ENCODE measurements at places on chromosomes 11 and 22.

GRCh38 chr11:21461701-21462100 lies 731.2 kb upstream of the ANO5 start:
- no peak for DNase-seq

DNA sequence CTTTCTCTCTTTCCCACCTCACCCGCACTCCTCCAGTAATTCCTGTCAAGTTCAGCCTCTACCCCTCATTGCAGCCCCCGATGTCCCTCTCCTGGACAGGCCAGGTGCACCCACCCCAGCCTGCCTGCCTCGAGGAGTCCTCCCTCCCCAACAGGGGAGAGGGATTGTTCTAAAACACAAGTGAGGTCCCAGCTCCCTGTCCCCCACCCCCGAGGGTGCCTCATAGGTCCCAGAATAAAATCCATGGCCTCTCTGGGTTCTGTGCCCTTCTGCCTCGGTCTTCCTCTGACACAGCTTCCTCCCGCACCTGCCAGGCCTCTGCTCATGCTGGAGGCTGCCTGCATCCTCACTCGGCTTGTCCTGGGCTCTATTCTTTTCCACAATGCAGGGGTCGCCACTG lies 720.1 kb downstream of the BRD1 start:
- DNase-seq = no peak

DNA sequence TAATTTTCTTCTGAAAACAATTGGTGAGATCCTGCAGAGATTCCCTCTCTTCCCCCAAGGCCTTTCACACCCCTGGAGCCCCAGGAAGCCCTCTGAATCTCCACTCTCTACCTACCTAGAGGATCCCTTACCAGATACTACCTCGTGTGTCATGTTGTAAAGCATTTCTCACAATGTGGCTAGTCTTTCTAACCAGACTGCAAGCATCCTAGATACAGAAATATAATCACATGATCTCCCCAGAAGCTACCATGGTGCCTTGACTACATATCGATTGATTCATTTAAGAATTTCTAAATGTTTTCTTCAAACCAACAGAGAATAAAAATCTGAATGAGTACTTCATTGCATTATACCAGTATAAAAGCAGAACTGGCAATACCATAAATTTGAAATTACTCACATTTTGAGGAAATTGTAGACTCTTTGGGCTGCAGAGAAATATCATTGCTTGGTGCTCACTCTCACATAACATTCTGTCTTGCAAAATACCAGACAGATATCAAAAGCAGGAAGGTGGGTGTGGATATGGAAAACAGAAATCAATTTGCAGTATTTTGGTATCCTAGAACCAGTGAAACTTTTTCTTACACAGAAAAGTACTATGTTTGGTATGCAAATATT lies 113.5 kb downstream of the MAML2 start:
- no peak for DNase-seq

DNA sequence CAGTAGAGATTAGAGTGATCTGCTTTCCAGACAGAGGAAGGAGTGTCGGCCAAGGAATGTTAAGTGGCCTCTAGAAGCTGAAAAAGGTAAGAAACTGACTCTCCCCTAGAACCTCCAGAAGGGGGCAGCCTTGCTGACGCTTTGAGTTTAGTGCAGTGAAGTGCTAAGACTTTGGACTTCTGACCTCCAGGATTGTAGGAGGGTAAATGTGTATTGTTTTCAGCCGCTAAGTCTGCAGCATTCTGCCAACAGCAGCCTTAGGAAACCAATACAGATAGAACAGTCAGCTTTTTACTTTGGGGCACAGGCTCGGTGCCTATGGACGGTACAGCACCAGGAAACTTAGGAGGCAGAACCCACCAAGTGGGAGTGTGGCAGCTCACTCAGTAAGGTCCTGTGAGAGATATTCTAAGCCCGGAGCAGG lies 3.6 kb upstream of the TBC1D22A start:
- no peak for DNase-seq
